ENCODE measurements at places on chromosomes 6 and 20.

- H3K36me3 ChIP-seq, result no peaks in the 10 kb centered on the region
- H3K4me3 ChIP-seq, result no peak overlapping the region
- no peaks in the 10 kb centered on the region for H3K27me3 ChIP-seq
- peaks cover 16% of the 10 kb centered on the region for H3K4me1 ChIP-seq
These were observed 114.7 kb downstream of the ZFAND3 start for GRCh38 chr6:37934276-37934675.

DNA sequence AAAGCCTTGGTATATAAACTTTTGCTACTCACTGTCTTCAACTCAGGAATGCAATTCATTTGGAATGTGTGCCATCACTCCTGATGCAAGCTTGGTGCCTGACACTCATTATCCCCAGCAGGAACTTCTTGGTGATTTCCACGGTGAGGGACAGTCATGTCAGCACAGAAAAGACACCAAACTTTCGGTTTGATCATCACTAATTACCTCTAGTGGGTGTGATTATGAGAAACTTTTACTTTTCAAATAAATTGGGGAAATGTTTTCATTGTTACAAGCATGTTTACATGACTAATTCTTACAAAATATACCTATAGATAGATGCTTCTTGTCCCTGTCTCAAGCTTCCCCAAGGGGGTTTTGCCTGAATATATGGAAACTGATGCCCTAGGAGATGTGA is 40.9 kb downstream of the RPP40 start:
- H3K4me1 ChIP-seq, result peaks cover 10% of the 10 kb centered on the region
- no peak for DNase-seq
- no peak overlapping the region for H3K4me3 ChIP-seq
- no peak overlapping the region for H3K27ac ChIP-seq

GRCh38 chr6:113762641-113763040 is 94.5 kb upstream of the MARCKS start:
- H3K4me3 ChIP-seq, result no peak overlapping the region
- no peak for DNase-seq
- no peaks in the 10 kb centered on the region for H3K27me3 ChIP-seq

DNA sequence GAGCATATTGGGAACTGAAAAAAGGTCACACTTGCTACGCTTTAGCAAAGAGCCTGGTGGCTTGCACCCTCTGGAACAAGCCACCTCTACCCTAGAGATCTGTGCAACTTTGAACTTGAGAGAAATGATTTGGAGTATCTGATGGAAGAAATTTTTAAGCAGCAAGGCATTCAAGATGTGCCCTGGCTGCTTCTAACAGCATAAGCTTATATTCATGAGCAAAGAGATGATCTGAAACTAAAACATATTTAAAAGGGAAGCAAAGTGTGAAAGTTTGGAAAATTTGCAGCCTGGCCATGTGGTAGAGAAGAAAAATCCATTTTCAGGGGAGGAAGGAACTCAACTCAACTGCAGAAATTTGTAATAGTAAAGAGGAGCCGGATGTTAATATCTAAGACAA is 71.1 kb downstream of the NINL start:
- H3K27me3 ChIP-seq, result no peaks in the 10 kb centered on the region
- H3K4me3 ChIP-seq, result no peak overlapping the region
- no peak for DNase-seq
- peaks cover 64% of the 10 kb centered on the region for H3K36me3 ChIP-seq

DNA sequence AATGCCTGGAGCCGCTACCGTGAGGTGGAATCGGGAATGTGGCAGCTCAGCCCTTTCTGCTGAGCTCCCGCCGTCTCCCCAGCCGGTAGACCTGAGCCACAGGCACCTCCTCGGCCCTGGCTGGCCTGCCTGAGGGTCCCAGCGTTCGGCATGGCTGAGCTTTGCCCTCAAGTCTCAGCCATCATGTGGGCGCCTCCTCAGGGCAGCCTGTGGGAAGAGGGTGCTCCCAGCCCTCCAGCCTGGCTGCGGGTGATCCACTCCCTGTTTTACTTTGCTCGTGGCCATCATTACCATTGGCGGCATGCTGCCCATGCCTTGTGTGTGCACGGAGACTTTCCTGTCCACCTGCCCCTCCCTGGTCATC is 329.7 kb downstream of the CDH4 start:
- H3K36me3 ChIP-seq, result no peaks in the 10 kb centered on the region
- no peaks in the 10 kb centered on the region for H3K27me3 ChIP-seq
- no peak overlapping the region for H3K27ac ChIP-seq
- H3K4me3 ChIP-seq, result no peak overlapping the region
- DNase-seq, result no peak

DNA sequence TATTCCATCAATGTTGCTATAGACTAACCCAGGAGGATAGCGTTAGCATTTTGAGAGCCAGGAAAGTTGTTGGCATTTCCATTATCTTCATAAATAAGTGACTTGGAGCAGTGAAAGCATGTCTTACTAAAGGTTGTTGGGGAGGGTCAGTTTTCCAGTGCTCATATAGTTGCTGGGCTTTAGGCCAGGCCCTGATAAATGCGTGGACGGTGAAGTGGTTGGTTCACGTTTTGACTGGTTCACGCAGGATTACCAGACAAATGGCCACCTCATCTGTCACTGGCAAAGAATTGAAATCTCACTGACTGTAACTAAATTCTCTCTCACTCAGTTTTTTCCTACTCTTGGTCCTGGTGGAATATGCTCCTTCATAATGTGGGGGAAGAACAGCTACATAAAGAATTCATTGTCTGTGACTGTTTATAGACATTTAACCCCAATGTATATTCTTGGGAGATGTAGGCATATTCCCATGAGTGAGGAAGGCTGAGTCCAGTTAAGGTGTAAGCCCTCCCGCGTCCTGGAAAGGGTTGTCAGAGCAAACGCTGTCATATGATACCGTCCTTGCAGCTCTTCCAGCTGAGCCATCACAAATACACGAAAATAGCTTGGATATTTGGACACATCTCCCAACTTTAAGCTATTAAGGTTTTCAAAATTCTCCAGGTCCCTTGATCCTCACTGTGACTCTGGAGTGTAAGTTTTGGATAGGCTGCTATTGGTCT is 27.8 kb downstream of the LRRC1 start:
- no peak overlapping the region for H3K27ac ChIP-seq
- no peaks in the 10 kb centered on the region for H3K27me3 ChIP-seq
- no peak overlapping the region for H3K4me3 ChIP-seq
- H3K36me3 ChIP-seq, result no peaks in the 10 kb centered on the region

All from neural crest cell (in vitro differentiated cells).